ENCODE measurements at places on chromosomes 3 and 15.

DNA sequence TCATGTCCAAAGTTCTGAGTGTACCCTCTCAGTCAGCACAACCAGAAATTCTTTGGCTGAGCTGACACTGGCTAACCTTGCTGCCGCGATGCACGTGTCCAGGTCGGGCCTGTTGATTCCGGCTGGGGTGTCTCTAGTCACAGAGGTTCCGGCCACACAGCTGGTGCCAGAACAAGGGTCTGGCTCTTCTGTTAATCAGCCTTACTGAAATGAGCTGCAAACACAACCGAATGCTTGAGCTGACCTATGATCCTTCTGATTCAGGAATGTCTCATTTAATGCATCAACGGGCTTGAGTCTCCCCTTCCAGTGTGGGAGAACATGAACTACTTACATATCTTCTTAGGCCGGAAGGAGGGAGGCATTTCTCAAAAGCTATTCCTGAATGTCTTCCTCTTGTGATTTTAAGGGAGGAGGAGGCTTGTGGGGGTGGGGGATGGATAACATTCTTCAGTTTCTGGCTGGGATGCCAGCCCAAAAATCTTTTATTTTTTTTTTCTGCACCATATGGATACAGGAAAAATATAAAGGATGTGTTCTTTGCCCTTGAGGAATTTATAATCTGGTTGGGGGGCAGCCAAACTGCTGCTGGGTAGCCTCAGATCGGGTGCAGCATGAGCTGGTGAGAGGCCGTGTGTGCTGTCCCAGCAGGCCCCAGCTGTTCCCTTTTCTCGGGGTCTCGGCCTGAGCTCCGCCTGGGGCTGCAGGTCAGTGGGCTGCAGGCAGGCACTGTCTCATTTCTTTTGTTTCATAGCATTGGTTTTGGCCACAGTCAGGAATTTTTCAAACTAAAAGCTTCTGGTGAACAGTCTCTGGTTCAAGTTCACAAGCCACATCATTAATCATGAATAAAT, 319.1 kb upstream of the TBL1XR1 start:
- no peak for DNase-seq

GRCh38 chr3:177561769-177562392, 364.6 kb upstream of the TBL1XR1 start:
- no peak for DNase-seq

DNA sequence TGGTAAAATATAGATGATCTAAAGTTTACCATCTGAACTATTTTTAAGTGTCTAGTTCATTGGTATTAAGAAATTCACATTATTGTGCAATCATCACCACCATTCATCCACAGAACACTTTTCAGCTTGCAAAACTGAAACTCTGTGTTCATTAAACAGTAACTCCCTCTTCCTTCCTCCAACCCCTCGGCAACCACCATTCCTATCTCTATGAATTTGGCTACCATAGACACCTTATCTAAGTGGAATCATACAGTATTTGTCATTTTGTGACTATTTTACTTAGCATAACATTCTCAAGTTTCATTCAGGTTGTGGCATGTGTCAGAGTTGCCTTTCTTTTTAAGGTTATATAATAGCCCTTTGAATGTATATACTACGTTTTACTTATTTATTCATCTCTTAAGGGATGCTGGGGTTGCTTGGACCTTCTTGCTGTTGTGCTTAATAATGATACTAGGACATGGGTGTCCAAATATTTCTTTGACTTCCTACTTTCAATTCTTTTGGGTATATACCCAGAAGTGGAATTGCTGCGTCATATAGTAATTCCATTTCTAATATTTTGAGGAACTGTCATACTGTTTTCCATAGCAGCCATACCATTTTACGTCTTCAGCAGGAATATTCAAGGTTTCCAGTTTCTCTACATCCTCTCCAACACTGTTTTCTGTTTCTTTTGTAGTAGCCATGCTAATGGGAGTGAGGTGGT, 20.9 kb downstream of the KAT2B start:
- DNase-seq = peak; percentile 52

- no peak for DNase-seq
These were observed 273.4 kb downstream of the IGSF11 start for GRCh38 chr3:118761291-118761606.

DNA sequence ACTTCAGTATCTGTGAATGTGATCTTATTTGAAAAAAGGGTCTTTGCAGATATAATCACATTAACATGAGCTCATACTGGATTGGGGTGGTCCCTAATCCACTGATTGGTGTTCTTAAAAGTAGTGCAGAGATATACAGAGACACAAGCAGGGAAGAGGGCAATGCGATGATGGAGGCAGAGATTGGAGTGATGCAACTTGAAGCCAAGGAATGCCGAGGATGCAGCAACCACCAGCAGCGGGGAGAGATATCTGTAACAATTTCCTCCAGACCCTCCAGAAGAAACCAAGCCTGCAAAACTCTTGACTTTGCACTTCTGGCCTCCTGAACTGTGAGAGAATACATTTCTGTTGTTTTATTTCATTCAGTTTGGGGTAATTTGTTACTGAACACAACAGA, 171.0 kb upstream of the MBNL1 start:
- DNase-seq = no peak

- DNase-seq = no peak
These were observed 121.6 kb downstream of the RBPMS2 start for GRCh38 chr15:64653757-64654156.

DNA sequence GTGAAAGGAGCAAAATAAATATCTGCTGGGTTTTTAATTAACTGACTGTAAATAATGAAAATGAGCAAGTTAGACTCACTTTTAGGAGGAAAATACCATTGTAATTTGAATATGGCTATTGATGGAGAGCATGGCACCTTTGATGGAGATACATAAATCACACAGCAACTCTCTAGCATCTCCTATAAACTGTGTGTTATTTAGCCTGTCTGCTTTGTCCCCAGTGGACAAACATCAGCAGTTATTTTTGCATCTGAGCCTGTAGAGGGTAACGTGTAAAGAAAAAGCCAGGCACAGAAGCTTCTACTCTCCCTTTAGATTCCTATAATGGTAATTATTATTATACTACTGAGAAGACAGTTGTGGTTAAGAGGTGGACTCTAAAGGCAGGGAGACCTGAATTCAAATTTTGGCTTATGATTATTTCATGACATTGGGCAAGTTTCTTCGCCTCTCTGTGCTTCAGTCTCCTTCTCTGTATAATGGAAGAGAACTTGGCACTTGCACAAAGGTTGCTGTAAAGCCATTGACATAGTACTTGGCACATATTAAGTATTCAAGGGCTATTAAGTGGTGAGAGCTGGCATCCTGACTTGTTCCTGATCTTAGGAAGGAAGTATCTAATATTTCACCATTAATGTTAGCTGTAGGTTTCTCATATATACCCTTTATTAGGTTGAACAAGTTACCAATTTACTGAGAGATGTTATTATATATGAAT, 289.5 kb upstream of the TRIM42 start:
- DNase-seq = no peak

GRCh38 chr3:73381551-73381950, 243.2 kb downstream of the PDZRN3 start:
- no peak for DNase-seq
